NCI-H460 (cell line): ENCODE measurements at places on chromosomes 6 and 20. TPM values are rescaled to one million over a fixed set of nuclear protein-coding genes. Genes with fewer than 3 reads are reported as not detected.

The ASIP gene
- not detected in 2 replicates for total RNA-seq

DNA sequence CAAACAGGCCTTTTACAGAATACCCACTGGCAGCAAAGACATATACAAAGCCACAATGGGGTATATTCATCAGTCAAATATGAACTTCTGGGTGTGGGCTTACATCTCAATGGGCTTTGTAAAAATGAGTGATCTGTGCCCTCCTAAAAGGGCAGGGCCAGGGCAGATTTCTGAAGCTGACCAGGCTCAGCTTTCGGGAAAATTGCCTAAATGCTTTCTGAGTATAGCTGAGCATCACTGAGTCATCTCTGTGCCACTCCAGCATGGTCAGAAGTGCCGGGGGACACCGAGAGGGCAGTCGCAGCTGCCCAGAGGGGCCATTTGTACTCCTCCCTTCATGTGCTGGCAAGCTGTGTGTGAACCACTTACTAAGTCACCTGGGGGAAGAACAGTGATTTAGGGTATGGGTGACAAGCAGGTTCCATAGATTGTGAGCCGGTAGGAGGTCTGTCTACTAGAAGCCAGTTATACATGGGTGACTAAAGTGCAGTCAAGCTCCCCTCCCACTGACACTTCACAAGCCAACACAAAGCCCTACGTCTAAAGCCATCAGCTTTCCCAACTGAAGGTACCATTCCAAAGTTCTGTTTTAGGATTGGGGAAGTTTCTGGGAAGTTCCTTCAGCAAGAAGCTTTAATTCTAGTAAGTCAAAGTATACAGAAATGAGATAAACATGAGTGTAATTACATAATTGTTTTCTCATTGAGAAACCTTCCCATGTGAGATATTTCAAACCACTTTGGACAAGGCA, 147.6 kb upstream of the TAB2 start:
- no peak for DNase-seq

- no peak for DNase-seq
These were observed 83.4 kb upstream of the FABP7 start for GRCh38 chr6:122696079-122696478.

- no peak for DNase-seq
These were observed 109.3 kb downstream of the SESN1 start for GRCh38 chr6:108985301-108985700.

The TOX2 gene
- total RNA-seq = 4.6 and 7.1 TPM in 2 replicates

GRCh38 chr6:81126150-81126549, 626.3 kb downstream of the TENT5A start:
- DNase-seq = no peak

DNA sequence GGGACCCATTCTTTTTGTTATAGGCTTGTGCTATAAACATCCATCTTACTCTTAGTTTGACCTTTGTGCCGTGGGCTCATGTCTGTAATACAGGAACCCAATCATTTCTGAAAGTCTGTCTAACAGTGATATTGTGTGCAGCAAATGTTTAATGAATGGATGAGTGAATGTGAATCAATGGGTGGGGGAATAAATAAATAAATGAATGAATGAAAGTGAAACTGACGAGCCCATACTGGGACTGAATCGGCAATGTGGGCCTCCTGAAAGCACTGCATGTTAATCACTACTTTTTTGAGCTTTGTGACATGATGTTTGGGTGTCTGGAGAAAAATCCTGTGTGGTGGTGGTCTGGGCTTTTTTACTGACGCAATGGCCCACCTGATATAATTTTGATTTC, 175.0 kb downstream of the GMPR start:
- no peak for DNase-seq

DNA sequence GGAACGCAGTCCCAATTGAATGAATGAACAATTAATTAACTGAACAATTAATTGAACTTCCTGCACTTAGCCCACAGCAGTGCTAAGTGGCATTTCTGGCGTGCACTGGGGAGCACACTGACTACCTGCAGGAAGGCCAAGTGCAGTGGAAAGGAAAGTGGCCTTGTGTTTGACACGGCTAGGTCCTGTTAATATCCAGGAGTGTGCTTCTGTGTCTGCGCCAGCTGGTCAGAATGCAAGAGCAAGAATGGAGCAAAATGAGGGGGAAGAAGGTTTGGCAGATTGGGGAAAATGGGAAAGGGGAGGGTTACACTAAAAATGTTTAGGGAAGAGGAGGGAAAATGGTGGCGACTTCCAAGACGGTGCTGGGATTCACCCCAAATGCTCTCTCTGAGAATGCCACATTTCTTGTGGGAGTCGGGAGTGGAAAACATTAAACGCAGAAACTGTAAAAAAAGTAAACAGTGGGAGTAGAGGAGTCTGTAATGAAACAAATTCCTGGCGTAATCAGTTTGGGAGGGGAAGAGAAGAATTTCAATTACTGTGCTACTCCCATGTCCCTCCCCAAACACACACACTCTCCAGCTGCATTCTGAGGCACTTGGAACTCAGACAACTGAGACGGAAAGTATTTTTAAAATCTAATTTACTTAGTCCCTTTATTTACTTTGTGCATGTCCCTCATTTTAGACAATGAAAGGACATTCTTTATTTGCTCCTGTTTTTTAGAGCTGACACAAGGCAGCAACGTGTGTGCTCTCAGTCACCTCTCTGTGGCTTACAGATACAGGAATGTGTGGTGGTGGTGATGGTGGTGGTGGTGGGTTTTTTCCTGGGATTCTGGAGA, 64.1 kb downstream of the CLIC5 start:
- DNase-seq = no peak

The PAQR8 gene
- 0.74 and 1.1 TPM in 2 replicates for total RNA-seq

- no peak for DNase-seq
These were observed 1.4 kb upstream of the PPP1R18 start for GRCh38 chr6:30687659-30688431.

DNA sequence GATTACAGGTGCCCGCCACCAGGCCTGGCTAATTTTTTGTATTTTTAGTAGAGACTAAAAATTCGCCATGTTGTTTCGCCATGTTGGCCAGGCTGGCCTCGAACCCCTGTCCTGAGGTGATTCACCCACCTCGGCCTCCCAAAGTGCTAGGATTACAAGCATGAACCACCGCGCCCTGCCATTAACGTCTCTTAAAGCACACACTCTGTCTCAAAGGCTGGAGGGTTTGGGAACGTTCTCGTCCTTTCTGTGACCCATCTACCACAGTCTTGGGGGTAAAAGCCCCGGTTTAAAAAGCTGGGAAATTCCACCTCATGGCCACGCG, 57.8 kb upstream of the ARID1B start:
- DNase-seq = no peak

DNA sequence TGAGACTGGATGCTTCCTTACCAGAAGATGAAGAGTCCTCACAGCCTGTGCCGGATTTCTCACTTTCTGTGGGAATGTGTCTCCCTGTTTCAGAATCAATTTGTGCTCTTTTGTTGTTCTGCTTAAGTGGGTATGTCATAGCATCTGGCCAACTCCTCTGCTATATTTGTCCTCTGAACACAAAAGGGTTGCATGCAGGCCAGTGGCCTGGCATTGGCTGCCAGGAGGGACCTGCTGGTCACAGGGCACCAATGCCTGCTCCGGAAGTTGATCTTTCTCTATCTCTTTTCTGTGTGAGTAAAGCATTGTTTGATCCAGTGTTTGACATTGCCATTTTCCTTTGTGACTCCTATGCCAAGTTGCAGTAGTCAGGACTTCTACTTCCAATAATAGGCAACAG, 47.8 kb downstream of the JARID2 start:
- no peak for DNase-seq
